NCI-H1417 treated with DMSO at 0.1 percent for 48 hours (cell line): ENCODE measurements at places on chromosomes 7 and 10.

GRCh38 chr10:107371801-107372200 is 207.3 kb upstream of the SORCS1 start:
- no peak for DNase-seq

GRCh38 chr10:48574817-48575380 is 30.0 kb downstream of the ARHGAP22 start:
- DNase-seq = no peak

GRCh38 chr10:73920089-73920488 is 9.2 kb downstream of the PLAU start:
- DNase-seq = no peak

DNA sequence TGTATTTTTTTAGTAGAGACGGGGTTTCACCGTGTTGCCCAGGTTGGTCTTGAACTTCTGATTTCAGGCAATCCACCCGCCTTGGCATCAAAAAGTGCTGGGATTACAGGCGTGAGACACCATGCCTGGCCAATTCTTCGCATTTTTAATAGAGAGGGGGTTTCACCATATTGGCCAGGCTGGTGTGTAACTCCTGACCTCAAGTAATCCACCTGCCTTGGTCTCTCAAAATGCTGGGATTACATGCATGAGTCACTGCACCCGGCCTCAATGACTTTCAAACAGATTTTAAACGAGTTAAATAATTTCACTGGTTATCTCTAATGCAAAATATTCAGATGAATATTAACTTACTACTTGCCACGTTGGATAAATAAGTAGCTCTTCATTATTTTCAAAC is 37.6 kb upstream of the STEAP4 start:
- no peak for DNase-seq

- no peak for DNase-seq
Observed at GRCh38 chr7:73341877-73342276, 13.9 kb downstream of the FKBP6 start.

DNA sequence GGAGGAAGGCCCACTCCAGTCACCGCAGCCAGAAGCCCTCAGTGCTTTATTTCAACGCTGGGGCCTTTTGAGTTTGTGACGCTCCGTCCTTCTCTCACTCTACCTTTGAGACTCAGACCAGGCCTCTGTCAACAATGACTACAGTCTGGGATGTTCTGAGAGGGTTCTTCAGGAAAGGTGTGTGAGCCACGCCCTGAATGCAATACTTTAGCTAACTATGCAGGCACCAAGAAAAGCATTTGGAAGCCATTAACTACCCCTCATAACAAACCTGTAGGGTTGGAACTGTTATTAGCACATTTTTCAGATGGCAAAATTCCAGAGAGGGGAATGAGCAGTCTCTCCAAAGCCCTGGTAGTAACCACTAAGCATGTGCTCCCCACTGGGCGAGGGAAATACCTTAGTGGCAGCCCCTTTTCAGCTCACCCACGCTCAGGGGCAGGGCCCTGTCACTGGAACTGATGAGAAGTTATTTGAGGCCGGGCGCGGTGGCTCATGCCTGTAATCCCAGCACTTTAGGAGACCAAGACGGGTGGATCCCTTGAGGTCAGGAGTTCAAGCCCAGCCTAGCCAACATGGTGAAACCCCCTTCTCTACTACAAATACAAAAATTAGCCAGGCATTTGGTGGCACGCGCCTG is 5.7 kb upstream of the ARPC1B start:
- DNase-seq = no peak

- DNase-seq = no peak
Observed at GRCh38 chr7:4159154-4159501, 523.0 kb upstream of the FOXK1 start.

DNA sequence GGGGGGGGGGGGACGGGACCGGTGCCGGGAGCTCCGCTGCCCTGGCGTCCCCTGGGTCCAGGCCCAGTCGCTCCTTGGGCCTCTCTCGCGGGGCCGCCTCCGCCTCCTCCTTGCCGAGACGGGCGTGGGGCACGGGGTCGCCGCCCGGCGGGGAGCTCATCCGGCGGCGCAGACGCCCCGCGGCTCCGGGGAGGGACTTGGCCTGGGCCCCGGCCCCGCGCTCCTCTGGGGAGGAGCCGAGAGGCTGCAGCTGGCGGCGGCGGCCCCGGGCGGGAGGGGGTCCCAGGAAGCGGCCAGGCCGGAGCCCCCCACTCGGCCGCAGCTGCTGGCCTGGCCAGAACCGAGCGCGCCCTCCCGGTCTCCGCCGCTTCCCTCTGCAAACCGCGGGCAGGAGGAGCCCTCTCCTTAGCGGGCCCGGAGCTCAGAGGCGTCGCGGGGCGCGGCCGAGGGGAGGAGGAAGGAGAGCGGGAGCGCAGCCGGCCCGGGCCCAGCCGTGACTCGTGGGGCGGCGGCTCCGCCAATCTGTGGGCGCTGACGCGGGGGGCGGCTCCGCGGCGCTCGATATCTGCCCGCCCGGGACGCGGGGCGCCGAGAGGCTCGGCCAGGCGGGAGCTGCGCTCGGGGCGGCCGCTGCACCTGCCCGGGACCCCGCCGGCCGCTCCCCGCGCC is at the start of gene FAM20C:
TSS of gene FAM20C (plus strand) at position 591 of the 669 bp plus-strand sequence. CDS start 629 bp downstream, outside the sequence.
- no peak for DNase-seq

GRCh38 chr10:100038561-100039071 is 28.9 kb upstream of the DNMBP start:
- DNase-seq = no peak

DNA sequence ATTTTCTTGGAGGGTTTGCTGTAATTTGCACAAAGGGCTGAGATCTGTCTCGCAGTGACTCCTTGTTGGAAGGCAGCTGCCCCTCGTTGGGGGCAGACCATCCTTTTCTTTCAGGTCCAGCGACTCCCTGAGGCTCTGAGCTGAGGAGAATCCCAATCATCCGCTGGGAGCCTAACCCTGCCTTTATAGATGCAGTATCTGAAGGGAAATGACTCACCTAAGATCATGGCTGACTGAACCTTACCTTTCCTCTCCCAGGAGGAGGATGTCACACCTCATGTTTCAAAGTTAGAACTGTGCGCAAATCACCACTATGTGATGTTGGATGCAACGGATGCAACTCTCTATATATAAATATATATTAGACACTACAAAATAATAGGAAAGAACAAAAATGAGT is 36.4 kb upstream of the MXI1 start:
- no peak for DNase-seq

- no peak for DNase-seq
Observed at GRCh38 chr10:88923520-88923919, 29.1 kb downstream of the ACTA2 start.

DNA sequence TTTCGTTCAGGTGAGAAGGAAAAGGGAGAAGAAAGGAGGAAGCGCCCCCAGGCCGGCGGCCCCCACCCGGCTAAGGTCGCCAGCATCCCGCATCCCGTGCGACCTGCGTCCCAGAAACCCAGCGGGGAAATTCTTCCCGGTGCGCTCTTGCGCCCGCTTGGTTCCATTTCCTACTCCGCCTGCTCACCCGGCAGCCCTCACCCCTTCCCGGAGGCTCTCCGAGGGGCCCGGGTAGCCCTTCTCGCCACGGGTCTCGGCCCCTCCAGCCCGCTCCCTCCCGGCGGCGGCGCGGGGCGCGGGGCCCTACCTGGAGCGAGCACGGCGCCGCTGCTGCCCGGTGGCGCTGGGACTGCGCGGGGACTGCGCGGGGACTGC is at the start of gene PRKCQ:
TSS of gene PRKCQ (minus strand) at position 373 of the 375 bp plus-strand sequence. CDS start 65,141 bp downstream, outside the sequence.
- DNase-seq = no peak

DNA sequence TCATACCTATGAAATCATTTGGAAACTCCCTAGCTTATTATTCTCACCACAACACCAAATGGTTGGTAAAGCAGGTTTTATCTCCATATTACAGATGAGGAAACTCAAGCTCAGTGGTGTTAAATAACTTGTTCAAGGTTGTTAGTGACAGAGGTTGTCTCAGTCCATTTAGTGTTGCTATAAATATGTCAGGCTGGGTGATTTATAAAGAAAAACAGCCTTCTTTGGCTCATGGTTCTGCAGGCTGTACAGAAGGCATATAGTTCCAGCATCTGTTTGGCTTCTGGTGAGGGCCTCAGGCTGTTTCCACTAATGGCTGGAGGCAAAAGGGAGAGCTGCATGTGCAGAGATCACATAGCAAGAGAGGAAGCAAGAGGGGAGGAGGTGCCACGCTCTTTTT is 96.6 kb downstream of the ZNF438 start:
- no peak for DNase-seq

DNA sequence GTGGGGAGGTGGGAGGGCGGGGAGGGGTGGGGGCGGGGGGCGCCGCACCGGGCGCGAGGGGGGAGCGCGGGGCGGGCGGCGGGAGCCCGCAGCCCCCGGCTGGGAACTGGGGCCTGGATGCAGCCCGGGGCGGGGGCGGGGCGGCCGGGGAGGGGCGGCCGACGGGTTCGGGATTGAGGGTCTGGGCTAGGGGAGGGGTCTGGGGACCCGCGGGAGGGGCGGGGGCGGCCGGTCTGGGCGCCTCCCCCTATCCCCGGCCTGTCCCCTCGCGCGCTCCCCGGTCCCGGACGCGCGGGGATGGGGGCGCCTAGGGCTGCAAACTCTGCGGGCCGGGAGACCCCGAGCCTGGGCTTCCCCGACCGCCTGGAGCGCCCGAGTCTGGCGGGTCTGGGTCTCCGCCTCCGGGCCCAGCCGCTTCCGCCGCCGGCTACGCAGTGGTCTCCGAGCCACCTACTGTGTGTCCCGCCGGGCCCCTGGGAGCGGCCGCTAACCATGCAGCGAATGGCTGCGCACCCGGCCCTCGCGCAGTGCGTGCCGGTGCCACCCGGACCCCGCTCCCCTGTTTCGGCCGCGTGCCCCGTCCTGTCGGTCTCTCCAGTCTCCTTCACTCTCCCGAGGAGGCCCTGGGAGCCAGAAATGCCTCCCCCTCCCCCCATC is 375 bp upstream of the FGF8 start:
- no peak for DNase-seq

DNA sequence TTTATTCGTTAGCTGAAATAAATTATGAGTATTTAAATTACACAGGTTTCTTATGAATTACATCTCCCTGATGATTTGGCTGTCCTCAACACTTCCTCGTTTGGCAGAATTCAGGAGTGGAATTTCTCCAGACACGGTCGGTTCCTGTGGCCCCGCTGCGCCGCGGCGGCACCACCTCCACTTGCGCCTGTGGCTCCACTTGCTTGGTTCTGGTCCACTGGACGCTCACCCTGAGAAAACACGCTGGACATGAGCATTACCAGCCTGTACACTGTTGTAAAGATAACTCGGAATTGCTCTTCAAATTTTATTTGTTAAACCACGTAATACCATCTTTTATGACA is 85.3 kb downstream of the ZNF33B start:
- no peak for DNase-seq

DNA sequence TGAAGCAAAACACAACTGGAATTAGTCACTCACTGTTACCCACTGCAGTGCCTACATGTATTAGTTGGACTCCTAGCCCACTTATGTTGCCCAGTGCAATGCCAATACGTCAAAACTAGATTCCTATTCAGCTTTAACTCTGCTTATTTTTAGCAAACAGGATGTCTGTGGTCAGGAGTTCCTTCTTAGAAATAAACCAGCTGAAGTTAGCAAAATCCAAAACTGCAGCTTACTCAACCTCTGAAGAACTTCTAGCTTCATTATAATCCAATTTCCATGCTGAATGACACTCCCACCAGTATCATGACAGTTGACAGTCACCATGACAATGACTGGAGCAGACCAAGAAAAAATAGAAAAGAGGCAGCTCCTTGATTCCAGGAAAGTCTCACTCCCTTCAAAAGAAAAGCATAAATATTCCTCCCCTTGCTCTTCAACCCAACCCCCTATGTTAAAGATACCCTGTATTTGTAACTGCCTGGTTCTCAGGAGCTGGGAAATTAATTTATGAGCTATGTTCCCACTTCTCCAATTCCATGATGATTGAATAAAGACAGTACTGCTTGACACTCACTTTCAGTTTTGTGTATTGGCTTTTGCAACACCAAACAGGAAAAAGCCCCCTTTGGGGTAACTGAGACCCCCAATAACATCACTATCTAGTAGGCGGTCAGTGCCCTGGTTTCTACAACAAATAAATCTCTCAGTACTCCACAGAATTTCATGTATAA is 327.4 kb downstream of the SORCS1 start:
- no peak for DNase-seq

- no peak for DNase-seq
Observed at GRCh38 chr7:52920977-52921376, 114.5 kb upstream of the POM121L12 start.

DNA sequence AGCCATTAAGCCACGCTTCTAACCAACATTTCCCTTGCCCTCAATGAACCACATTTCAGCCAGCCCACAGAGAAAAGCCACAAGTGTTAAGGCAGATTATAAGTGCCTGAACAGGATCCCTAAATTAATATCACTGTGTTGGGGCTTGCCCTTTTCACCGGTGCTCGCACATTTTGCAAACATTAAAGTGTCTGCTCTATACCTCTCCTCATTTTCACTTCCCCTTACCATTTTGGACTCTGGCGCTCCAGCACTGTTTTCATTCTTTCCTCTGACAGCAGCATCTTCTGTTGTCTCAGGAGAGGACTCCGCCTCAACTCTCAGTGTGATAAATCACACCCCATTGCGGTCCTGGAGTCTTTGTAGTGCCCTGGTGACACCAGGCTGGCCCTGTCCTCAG is 274.2 kb downstream of the BAMBI start:
- no peak for DNase-seq

DNA sequence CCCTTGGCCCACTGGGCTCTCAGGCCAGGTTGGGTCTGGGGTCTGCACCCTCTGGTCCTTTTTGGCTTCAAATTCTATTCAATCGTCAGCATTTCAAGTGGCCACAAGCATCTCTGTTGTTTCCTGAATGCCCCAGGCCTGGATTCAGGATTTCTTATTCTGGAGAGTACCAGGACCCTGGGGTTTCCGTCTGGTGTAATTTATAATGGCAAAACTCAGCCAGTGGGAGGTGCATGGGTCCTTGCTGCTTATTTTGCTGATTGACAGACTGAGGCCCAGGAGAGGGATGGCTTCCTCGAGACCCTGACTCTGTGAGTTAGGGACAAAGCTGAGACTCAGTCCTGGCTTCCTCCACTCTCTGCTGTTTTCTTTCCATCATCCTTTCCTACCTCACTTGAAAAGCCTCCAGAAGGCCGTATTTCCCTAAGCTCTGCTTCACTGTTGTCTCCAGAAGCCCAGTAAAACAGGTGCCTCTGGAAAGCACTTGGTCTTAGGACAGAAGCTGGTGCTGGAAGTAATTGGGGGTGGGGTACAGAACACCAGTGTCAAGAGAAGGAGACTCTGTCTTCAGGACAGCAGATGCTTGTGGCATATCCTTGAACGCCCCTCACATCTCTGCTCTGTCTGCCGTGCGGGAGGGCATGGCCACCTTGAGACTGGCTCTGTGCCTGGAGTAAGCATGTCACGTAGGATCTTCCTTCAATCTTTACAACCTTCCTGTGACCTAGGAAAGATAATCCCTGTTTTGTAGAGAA is 39.4 kb upstream of the SH2D4B start:
- no peak for DNase-seq

DNA sequence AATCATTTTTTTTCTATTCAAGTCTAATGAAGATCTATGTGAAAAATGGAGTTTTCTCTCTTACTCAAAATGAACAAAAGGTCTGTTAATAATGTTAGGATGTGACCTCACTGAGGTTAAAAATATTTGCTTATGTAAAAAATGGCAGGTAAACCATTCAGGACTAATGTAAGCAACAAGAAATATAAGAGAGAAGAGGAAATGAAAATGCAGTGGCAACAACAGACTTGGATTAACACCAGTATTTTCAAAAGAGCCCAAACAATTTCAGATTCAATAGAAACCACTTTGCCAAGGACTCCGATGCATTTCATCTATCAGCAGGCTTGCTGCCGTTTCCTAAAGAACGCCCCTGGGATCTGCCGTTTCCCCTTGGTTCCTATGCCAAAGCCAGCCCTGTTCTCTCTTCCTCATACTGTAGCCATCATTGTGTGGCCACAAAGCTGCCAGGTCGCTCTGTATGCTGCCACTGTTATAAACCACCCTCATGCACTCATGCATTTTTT is 66.4 kb downstream of the MTURN start:
- DNase-seq = no peak
